ENCODE measurements at places on chromosomes 3 and 15.

- no peak for DNase-seq
Observed at GRCh38 chr15:26128611-26129140, 265.5 kb upstream of the ATP10A start.

GRCh38 chr15:95469496-95470000, 861.0 kb upstream of the NR2F2 start:
- no peak for DNase-seq

DNA sequence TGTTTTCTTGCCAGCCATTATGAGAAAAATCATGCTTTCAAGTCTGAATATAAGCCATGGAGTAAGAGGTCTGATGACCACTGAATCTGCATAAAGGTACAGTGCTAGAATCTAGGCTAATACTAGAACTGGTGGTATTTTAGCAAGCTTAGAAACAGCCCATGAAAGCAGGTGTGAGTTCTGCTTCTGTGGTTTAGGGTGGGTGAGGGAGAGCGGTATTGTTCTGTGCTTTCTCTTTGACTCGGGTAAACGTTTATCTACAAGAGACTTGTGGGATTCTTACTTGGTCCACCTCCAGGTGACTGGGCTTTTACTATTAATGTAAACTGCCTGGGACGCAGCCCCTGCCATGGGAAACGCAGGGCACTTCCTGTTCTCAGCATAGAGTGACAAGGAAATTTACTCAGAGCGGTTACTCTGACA, 55.2 kb downstream of the PGPEP1L start:
- no peak for DNase-seq

DNA sequence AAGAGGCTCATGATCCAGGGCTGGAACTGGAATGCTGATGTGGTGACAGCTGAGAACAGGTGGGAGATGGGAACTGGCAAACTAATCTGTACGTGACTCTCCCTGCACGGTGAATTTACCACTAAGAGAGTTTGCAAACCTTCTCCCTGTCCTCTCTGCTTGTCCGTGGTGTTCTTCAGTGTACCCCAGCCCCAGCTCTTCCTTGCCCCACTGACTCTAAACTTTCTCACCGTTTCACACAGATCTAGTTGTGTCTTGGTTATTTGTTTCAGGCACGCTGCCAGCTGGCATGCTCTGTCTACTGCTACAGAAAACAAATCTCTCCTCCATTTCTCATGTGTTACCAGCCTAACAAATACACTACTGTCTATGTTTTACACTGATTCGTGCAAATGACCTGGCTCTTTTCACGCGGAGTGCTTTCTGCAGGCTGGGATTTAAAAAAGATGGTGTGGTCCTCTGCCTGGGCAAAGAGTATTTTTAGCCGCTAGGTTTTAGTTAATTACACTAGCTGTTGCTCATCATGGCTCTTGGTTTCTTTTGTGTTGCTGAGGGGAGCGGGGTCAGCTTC, 192.7 kb upstream of the LRIG1 start:
- peak; percentile 66 for DNase-seq

DNA sequence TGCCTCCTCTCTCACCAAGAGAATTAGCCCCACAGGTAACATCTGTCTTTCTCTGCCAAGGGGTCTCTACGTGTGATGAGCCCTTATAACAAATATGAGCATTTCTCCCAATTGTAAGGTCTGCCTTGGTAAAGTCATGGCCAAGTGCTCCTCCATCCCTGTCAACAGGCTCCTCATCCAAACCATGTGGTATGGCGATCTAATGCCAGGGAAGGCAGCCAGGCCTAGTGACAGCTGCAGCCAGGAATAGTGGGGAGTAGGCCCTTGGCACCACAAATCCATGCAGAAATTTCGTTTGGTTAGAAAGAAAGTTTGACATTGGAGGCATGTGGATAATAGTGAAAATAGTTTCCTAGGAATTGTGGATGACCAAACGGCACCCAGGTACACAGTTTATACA, 4.7 kb upstream of the LRTM1 start:
- DNase-seq: peak; percentile 86

DNA sequence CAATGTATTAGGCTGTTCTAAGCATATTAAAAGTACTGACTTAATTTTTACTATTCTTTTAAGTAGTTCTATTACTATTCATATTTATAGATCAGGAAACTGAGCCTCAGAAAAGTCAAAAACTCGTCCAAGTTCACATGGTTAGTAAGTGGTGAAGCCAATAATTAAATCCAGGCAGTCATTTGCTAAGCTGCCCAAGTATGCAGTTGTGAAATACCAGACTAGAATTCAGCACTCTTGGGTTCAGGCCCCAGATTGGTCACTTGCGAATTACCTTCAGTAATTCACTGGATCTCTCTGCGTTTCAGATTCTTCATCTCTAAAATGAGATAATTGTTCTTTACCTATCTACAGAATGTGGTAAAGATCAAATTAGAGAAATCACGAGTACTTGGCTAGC, 161.9 kb upstream of the CADPS start:
- DNase-seq: no peak

GRCh38 chr3:24520976-24521419, 26.3 kb upstream of the THRB start:
- DNase-seq: no peak

DNA sequence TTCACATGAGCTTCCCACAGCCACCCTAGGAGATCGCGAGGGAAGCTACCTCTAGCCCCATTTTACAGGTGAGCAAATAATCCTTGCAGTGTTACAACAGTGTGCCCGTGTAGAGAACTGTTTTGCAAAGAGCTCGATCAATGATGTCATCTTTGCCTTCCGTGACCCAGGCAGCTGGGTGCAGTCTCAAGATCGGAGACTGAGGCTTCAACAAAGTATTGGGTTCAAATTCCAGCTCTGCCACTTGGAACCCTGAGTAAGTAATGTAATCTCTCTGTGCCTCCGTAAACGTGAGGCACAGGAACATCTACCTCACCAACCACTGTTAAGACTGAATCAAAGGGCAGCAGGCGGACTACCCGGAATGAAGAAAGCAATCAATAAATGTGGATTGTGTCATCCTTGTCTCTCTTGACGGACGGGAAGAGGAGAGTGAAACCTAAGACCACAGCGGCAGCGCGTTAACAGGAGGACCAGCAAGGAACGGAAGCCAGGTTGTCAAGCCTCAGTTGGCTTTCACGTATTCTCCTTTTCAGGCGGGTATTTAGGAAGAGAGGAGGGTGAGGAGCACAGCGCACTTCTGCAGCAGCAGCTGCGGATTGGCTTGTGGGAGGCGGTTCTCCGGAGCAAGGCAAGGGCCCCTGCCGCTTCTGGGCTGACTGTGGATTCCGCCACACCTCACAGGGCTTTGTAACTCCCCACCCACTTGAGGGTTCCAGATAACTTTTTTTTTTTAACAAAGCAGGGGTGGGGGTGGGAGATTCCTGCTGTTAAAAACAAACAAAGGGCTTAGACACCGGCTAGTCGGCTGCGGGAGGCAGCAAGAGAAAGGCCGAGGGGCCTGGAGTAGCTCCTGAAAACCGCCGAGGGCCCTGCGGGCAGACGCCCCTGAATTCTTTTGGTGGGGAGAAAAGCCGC, 1.5 kb upstream of the SMAD3 start:
- DNase-seq: no peak

GRCh38 chr15:80811781-80812315, 32.7 kb downstream of the CEMIP start:
- DNase-seq: peak; percentile 45

GRCh38 chr15:74444106-74445062, 10.6 kb upstream of the SEMA7A start:
- no peak for DNase-seq

GRCh38 chr3:154022606-154023005, 98.6 kb upstream of the ARHGEF26 start:
- DNase-seq: no peak

GRCh38 chr3:94092086-94092485, 29.2 kb downstream of the NSUN3 start:
- no peak for DNase-seq

- DNase-seq: peak; percentile 69
Observed at GRCh38 chr3:10361375-10361774, 40.5 kb upstream of the SEC13 start.

DNA sequence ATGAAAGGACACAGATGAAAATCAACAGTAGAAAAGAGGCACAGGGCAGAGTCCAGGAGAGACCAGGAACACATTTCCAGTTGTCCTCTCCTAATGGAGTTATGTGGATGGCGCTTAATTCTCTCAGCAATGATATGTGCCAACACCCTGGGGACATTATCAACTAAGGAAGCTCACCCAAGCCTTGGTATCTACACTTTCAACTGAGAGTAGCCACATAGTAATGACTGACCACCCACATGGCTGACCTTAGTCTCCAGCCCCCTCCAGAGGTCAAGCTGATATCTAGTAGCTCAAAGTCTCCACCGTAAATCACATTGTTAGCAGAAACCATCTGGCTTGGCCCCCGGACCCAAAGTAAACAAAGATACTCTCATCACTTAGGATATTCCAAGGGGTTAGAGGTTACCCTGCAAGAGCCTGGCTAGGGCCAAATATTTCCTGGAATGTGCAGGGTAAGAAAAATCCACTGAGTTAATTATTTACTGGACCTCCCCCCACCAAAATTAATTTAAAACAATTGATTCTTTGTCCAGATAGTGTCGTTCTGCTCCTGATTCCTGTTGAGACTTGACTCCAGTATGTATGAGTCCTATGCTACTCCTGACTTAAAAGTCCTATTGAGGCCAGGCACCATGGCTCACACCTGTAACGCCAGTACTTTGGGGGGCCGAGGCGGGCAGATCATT, 24.8 kb downstream of the GABRR3 start:
- no peak for DNase-seq

- DNase-seq: no peak
Observed at GRCh38 chr3:186172353-186172752, 63.5 kb upstream of the ETV5 start.

GRCh38 chr3:177405191-177405672, 207.9 kb upstream of the TBL1XR1 start:
- no peak for DNase-seq

DNA sequence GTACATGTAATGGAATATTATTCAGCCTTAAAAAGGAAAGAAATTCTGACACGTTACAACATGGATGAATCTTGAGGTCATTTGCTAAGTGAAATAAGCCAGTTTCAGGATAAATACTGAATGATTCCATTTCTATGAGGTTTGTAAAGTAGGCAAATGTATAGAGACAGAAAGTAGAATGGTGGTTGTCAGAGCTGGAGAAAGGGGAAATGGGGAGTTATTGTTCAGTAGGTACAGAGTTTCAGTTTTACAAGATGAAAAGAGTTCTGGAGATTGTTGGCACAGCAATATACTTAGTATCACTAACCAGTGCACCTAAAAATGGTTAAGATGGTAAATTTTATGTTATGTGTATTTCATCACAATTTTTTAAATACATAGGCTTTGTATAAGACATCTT, 60.6 kb downstream of the USP8 start:
- DNase-seq: no peak

Data from myocyte (in vitro differentiated cells).